ENCODE measurements at places on chromosomes 1 and 21. TPM values are rescaled to one million over a fixed set of nuclear protein-coding genes. Genes with fewer than 3 reads are reported as not detected.
A peak's percentile ranks its signal among the peaks of the same experiment; 100 is the strongest.

The CD1C gene
- total RNA-seq, result not detected

DNA sequence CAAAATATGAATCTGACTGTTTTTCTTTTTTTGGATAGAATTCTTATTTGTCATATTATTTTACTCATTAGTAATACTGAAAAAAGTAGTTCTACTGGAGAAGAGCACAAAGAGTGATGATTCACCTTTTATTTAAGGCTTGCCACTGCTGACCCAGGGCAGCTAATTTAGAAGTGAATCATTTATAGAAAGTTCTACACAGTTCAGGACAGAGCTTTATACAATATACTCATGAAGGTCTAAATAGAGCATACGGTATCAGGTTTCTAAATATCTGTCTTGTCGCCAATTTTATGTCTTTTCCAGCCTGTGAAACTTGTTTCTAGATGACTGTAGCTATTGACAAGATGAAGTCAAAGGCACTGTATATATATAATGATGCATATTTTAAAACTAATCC, 25.0 kb downstream of the GIPC2 start:
- peak; percentile 39 for DNase-seq

GRCh38 chr1:47978486-47978885, 18.7 kb downstream of the TRABD2B start:
- no peak for DNase-seq

The FASLG gene
- not detected for total RNA-seq

DNA sequence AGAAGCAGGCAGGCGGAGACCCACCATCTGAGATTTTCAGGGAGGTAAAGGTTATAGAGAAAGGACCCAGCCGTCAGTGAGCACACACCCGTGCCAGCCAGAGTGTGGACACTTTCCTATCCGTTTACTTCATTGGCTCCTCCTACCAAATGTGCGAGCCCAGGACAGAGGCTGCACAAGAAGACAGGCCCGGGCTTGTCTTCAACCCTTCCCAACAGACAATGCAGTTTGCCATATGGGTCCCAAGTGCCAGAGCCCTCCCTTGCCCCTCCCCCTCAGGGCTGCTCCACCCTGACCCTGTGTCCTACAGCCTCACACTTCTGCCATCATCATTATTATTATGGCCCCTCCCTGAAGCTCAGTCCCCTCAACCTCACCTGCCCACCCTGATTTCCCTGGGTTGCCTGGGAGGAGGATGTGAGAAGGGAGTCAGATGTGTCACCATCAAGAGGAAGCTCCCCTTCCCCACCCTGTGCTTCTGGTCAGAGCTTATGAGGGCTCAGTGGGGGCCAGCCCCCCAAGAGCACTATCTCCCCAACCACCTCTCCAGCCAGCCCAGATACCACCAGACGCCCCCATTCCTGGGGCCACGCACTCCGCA, 9.4 kb downstream of the LAPTM5 start:
- peak; percentile 75 for DNase-seq

DNA sequence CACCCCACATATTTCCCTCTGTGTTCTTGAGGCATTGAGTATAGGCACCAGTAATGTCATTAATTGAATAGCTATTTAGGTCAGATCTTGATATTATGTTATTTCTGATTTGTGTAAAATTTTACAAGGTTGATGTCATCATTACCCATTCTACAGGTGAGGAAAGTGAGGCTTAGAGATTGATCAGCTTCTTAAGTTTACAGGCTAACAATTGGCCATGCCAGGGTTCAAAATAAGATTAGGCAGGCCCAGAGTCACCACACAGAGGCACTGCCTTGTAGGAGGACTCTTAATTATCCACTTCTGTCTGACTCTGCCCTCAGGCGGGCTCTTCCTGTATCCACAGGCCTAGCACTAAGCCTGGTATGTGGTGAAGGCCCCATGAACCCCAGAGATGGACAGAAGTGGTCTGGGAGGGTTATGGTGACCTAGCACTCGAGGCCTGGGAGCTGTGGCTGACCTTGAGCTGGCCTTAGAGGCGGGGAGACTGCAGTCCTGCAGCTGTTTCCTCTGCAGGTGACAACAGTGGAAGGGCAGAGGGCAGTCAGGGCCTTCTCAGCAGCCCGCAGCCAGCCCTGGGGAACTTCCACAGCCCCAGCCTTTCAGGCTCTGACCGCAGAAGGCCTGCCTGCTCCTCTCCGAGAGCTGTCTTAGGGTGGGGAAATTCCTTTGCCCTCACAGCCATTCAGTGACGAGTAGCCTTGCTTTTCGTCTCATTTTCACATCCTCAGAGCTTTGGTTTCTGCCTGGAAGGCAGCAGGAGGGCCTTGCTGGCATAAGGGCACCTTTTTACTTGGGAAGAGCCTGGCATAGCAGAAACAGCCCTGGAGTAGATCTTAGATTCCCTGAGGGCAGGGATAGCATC, 12.2 kb downstream of the ZDHHC18 start:
- no peak for DNase-seq

DNA sequence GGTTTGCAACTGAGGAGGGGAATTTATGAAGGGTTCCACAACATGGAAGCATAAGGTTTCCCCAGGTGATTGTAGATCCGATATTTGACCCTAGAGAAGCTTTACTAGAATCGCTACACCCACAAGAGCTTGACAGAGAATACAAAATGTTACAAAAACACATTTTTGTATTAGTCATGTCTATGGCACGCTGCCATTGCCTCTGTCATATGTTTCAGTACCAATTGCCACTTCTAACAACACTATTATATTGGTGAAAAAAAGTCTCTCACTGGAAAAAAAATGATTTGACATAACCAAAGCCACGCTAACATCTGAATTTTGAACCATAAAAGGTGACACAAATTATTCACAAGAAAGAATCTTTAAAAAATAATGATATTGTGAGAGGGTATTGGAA, 214.5 kb downstream of the KCNT2 start:
- peak; percentile 25 for DNase-seq

DNA sequence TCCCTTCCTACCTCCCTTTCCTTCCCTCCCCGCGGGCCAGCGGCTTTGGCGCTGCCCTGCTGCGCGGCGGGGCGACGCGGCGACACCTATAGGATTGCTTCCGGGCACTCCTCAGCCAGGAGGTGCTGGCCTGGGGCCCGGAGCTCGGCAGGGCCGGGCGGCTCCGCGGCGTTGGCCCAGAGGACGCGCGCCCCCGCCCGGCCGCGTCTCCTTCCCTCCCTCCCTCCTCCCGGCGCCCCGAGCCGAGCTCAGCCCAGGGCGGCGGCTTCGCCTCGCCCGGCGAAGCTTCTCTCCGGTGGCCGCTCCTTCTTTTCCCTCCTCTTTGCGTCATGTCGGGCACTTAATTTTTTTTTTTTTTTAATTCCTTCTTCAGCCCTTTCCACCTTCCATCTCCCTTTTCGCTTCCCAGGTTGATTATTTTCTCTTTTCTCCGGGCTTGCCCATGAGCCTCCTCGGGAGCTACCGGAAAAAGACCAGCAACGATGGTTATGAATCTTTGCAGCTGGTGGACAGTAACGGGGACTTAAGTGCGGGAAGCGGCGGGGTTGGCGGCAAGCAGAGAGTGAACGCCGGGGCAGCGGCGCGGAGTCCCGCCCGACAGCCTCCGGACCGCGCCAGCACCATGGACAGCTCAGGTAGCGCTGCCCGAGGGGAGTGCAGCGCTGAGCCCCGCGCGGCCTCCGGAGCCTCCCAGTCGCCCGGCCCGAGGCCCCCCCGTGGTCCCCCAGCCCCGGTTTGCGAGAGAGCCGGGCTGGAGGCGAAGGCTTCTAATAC, at the start of gene DNAJC6:
Gene DNAJC6, plus strand, starts transcription at position 240 of the 774 bp plus-strand sequence. Its CDS starts 203 bp downstream, at position 443.
- DNase-seq, result peak; percentile 77

DNA sequence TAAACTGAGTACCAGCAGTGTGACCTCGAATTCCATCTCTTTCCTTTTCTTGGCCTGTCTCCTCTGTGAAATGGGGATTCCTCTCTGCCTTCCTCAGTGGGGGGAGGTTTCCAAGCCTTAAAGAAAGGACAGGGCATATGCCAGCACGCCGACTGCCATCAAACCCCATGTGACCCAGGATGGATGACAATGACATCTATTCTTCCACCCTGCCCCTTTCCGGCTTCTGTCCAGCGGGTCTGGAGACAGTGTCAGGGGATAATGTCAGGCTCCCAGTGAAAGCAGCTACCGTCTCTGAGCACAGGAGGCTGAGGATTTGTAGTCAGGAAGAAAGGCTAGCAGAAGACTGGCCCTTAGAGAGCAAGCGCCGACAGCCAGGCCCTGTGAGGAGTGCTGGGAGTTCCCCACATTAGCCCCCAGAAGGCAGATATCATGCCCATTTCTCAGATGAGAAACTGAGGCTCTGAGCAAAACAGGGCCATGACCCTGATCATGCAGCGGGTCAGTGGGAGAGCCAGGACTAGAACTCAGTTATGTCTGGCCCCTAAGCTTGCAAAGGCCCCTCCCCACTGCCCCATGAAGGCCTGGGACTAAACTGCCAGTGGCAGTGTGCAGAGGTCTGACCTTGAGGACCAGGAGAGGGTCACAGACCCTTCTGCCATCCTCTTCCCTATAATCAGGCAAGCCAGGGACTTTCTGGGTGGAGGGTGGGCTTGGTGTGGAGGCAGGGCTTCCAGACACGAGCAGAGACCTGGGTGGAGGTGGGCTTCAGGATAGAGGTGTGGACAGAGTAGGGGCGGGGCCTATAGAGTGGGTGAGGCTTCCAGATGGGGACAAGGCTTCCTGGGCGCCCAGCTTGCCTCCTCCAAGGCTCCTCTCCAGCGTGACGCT, 30.1 kb downstream of the CDCA8 start:
- no peak for DNase-seq

The SYCP1 gene
- not detected for total RNA-seq

The LCE1D gene
- total RNA-seq, result not detected

Data from Caki2 (cell line).